Astrocyte (in vitro differentiated cells and primary cell): ENCODE measurements at places on chromosomes 2 and 18. TPM values are rescaled to one million over a fixed set of nuclear protein-coding genes. Genes with fewer than 3 reads are reported as not detected.
A peak's percentile ranks its signal among the peaks of the same experiment; 100 is the strongest.

TMEFF2 gene
- total RNA-seq: 0.26 and 0.41 TPM in 2 replicates

PDE1A gene
- 0.32 TPM in 1 of 2 replicates, not detected in the other for total RNA-seq

- no peak for DNase-seq
Measured at GRCh38 chr2:168470320-168471162, 14.5 kb downstream of the CERS6 start.

DNA sequence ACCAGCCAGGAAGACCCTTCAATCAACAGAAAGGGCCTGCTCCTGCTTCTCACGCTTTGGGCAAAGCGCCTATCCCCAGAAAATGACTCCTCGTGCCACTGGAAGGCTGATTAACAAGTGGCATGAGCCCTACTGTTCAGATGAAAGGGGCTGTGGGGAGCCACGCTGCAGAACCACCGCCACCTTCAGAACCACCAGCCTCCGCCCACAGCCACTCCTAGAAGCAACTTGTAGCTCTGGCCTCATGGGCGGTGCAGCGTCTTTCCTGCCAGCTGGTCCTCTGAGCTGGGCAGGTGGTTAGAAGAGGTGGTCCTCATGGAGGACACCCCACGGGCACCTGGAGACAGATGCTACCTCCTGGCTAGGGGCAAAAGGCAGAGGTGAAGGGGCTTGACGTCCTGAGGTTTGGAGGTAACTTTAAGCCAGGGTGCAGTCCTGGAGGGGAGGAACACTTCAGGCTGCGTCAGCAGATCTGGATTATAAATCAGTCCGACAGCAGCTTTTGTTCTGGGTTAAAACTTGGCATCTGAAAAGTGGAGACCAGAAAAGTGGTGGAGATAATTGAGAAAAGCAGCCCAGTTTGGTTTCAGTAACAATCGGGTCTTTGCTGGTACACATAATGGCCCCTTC is 861 bp upstream of the SEMA4C start:
- DNase-seq: peak; percentile 33

DNA sequence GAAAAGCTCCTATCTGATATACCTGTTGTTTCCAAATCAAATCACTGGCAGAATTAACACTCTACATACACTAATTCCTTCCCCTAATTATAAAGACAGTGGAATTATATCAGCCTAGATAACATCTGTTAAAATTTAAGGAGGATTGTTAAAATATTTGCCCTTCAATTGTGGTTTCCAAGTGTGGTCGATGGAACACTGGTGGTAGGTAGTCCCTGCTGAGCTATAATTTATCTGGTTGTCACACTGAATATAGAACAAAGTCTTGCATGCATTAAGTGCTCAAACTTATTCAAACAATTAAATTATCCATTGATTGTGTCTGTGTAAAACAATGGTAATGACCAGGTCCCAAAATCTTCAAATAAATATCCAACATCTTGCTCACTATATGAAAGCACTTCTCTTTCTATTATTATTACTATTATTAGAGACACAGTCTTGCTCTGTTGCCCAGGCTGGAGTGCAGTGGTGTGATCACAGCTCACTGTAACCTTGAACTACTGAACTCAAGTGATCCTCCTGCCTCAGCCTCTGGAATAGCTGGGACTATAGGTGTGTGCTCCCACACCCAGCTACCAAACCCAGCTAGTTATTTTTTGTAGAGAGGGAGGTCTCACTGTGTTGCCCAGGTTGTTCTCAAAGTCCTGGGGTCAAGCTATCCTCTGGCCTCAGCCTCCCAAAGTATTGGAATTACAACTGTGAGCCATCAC is 12.0 kb downstream of the CDH2 start:
- DNase-seq: no peak

DNA sequence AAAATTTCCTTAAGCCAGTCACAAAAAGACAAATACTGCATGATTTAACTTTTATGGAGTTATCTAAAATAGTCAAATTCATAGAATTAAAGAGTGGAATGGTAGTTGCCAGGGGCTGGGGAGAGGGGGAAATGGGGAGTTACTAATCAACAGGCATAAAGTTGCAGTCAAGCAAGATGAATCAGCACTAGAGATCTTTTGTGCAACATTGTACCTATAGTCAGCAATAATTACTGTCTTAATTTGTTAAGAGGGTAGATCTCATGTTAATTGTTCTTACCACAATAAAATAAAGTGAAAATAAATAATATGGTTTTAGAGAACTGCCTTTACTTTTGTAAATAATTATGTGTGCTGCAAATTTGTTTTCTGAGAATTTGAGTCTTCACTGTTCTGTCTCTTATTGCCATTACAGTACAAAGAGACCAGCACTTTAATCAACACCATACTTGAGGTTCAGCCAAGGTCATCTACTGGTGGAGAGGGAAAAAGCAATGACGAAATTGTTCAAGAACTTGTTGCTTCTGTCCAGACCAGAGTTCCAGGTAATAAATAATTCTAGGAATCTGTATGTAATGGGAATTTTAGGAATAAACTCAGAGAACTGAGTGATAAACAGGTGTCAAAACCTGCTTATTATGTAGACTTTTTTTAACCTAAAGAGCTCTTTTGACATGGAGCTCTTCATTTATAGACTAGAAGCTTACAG is 75.5 kb downstream of the TRABD2A start:
- DNase-seq: peak; percentile 80

- no peak for DNase-seq
Measured at GRCh38 chr2:202186641-202187202, 51.7 kb downstream of the SUMO1 start.

GRCh38 chr2:186349508-186349907 is 136.6 kb upstream of the ZC3H15 start:
- peak; percentile 87 for DNase-seq
